Fibroblast of the aortic adventitia (primary cell): ENCODE measurements at places on chromosomes 11 and 22.

GRCh38 chr11:66880496-66881450 is 23.9 kb downstream of the LRFN4 start:
- DNase-seq = no peak

DNA sequence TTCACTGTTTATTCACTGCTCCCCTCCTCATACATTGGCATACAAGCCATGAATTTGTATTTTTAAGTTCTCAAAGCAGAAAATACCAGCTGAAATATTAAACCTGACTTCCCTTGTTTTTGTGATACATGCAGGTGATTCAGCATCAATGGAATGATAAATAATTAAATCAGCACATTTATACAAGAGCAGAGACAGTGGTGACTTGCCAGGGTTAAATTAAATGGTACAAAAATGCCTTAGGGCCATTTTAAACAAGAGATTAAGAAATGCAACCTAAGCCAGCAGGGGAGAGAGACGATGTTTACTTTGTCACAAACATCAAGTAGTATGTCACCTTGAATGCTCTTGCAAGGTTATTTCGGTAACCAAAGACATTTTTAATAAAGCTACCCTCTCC is 95.9 kb upstream of the DDI1 start:
- DNase-seq = no peak

- no peak for DNase-seq
Measured at GRCh38 chr11:133907216-133907615, 49.6 kb downstream of the IGSF9B start.

GRCh38 chr11:65454696-65455456 is 32.3 kb downstream of the NEAT1 start:
- peak; percentile 83 for DNase-seq

DNA sequence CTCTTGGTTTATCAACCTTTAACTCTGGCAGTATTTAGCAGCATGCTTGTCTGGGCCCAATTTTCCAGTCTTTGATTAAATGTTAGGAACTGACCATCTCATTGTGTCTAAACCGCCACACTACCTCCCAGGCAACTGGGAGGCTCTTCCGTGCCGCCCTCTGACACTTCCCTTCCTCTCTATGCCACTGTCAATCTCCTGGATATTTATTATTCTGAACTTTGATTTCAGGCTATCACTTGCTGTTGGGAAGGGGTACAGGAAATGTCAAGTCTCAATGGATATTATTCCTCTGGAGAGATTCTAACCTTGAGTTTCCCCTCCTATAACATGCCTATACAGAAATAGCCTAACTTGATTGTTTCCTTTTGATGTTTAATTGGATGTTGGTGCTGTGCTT is 222.9 kb upstream of the NARS2 start:
- no peak for DNase-seq

DNA sequence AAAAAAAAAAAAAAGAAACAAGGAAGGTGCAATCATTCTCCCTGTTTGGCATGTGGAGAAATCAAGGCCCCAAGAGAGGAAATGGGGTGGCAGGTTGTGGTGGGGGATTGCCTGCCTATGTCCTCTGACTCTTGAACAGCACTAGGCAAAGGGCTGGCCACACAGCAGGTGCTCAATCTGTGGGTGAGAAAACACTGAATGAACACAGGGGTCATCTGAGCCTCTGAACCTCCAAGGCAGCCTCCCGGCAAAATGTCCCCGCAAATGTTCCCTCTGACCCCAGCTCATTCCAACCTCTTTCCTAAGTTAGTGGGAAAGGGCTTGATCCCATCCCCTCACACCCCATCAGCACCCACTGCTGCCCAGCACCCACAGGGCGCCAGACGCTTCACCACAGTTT is 4.6 kb downstream of the PLA2G6 start:
- DNase-seq = no peak

DNA sequence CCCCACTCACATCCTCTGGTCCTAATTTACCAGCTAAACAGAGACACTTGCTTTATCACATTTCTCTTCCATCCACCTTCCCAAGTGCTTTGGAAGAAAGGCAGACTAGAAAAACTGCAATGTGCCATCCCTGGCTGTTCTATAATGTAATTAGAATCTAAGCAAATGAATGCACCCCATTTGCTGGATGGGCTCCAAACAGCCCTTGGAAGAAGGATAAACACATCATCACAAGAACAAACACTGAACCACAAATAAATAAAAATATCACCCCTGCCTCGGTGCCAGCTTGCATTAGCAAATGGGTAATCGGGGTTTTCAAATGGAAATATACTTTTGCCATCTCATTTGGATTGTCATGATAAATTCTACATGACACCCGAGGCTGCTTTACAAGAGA is 296.6 kb upstream of the ISX start:
- no peak for DNase-seq

GRCh38 chr11:80529726-80530125 is 1088.9 kb upstream of the TENM4 start:
- no peak for DNase-seq

DNA sequence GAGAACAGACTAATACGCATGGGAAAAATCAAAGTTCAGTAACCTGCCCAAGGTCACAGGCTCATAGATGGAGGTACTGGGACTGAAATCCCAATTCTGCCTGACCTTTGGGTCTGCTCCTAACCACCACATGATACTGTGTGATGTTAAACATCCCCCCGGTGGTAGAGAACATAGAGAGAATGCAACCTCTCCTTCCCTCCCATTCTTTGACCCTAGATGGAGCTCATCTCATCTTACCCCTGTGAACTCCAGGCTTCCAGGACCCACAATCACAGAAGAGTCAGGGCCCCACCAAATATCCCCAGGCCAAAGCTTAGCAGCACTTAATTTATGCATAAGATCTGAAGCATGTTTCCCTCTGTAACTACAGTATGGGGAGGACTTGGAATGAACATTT is 198.5 kb downstream of the MYO18B start:
- no peak for DNase-seq

DNA sequence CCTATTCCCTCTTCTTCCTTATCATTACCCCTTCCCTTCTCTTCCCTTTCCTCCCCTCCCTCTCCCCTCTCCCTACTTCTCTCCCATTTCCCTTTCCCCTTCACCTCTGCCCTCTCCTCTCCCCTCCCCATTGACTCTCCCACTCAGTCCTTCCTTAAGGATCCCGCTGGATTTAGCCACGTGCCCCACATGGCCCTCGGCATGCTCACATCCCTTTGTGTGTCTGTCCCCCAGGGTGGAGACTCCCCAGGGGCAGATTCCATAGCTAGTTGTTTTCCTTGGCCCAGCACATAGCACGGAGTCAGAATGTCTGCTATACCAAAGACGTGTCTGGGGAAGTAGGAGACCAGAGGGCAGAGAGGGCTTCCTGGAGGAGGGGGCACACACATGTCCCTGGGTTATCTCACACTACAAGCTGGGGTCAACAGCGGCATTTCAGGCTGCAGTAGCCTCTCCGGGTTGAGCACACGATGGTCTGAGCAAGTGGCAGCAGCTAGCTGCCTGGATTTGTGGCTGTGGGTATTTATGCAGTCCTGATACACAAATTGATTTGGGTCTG is 487.0 kb downstream of the TBC1D22A start:
- no peak for DNase-seq

GRCh38 chr11:27317751-27318150 is 45.3 kb downstream of the CCDC34 start:
- peak; percentile 44 for DNase-seq

DNA sequence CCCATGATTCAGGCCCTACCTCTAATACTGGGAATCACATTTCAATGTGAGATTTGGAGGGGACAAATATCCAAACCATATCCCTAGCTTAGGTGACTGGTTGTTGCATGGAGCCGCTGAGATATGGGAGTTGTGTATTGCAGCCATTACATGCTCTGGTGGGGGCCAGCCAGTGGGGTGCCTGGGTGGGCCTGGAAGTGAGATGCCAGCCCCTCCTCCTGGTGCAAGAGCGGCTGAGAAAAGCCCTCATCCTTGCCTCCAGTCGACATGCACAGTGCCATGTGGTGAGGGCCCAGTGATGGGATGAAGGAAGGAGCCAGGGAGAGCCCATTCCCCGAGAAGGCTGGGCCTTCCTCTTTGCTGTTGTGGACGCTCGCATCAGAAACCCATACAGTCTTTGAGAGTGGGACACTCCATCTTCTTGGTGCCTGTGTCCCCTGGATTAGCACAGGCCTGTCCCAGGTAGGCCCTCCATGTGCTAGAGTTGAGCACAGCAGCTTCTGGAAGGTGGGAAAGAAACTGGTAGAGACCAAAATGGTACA is 1043.0 kb downstream of the TBC1D22A start:
- no peak for DNase-seq

DNA sequence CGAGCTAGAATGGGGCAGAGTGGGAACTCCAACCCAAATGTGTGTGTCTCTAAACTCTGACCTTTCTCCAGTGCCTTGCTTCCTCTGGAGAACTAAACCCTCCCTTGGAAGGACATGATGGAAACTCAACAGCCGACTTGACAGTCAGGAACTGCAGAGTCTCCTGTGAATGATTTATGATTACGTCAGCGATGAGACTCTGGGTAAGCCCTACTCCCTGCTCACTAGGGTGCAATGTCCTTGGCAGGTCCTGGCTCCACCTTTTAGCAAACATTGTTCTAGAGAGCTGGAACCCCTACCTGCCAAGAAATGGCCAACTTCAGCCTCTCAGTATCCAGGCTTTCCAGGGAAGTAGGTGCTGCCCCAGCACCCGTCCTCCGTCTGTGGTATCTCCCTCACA is 96.1 kb upstream of the CD82 start:
- no peak for DNase-seq

- DNase-seq = no peak
Measured at GRCh38 chr11:9201372-9202162, 63.6 kb downstream of the DENND5A start.

- peak; percentile 27 for DNase-seq
Measured at GRCh38 chr11:12973528-12974181, 35.5 kb upstream of the RASSF10 start.

DNA sequence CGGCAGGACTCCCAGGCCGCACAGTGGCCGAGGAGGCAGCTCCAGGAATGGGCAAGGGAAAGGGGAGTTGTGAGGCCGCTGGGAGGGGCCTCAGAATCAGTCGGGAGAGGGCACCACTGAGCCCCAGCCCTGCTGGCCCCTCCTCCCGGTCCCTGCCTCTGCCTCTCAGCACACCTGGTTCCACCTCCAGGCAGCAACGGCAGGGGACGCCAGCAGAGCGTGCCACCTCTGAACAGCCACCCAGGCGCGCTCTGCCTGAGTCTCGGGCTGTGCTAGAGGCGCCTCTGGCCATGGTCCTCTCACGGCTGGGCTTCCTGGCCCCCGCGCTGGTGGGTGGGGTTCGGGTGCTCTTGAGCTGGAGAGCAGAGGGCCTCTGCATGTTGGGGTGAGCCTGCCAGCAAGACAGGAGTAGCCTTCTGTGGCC is 33.0 kb downstream of the MOB2 start:
- DNase-seq = no peak

- DNase-seq = no peak
Measured at GRCh38 chr11:15654451-15654850, 539.7 kb downstream of the INSC start.

- peak; percentile 82 for DNase-seq
Measured at GRCh38 chr11:111774955-111775710, 8.9 kb upstream of the PPP2R1B start.

GRCh38 chr11:130945896-130946295 is 29.6 kb upstream of the SNX19 start:
- DNase-seq = peak; percentile 83

GRCh38 chr11:17954395-17955252 is 58.2 kb downstream of the SERGEF start:
- peak; percentile 29 for DNase-seq

GRCh38 chr11:44760917-44761550 is 34.3 kb downstream of the TSPAN18 start:
- peak; percentile 91 for DNase-seq

- DNase-seq = no peak
Measured at GRCh38 chr11:43907028-43907975, 26.7 kb downstream of the ALKBH3 start.

GRCh38 chr11:10925149-10925926 is 67.5 kb upstream of the ZBED5 start:
- no peak for DNase-seq

GRCh38 chr11:82494988-82495432 is 238.7 kb downstream of the FAM181B start:
- no peak for DNase-seq

- no peak for DNase-seq
Measured at GRCh38 chr11:17651061-17651460, 68.3 kb upstream of the MYOD1 start.

GRCh38 chr11:76824980-76825725 is 35.6 kb upstream of the ACER3 start:
- DNase-seq = peak; percentile 70

- no peak for DNase-seq
Measured at GRCh38 chr11:60360621-60361020, 17.7 kb upstream of the MS4A7 start.

- DNase-seq = no peak
Measured at GRCh38 chr11:116553482-116553881, 219.3 kb downstream of the BUD13 start.

DNA sequence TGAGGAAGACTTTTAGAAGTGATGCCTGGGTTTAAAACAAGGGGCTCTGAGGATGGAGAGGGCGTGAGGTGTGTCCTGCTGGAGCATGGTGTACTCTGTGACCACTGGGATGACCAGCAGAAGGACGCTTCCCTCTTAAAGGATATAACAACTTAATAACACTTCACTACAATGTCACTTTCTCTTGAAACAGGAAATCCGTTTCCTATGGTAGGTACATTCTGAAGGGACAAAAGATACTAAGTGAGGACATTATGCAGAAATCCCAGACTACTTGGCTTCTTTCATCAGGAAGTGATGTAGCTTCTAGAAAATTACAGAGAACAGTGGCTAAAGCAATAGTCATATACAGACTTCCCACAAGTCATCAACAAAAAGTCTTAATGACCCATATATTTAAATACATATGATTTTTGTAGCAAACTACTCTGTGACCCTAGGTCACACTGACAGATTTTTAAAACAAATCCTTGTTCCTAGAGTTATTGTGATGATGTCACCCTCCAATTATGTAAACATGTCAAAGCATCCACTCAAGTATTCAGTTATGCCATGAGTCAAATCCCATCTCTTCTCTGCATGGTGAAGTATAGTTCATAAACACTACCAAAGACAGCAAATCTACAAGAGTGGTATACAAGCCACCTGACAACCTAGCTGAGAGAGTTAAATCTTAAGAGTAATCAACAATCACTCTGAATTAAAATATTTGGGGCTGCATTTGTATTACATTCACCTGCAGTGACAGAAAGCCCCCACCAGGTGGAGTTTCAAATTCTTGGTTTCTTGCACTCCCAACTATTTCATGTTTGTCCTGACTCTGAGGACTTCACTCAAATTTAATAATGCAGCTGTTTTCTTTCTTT is 32.8 kb downstream of the PITPNB start:
- DNase-seq = peak; percentile 67

- no peak for DNase-seq
Measured at GRCh38 chr11:119520400-119520799, 97.4 kb upstream of the THY1 start.

GRCh38 chr11:110600322-110600721 is 111.9 kb downstream of the ARHGAP20 start:
- DNase-seq = no peak

DNA sequence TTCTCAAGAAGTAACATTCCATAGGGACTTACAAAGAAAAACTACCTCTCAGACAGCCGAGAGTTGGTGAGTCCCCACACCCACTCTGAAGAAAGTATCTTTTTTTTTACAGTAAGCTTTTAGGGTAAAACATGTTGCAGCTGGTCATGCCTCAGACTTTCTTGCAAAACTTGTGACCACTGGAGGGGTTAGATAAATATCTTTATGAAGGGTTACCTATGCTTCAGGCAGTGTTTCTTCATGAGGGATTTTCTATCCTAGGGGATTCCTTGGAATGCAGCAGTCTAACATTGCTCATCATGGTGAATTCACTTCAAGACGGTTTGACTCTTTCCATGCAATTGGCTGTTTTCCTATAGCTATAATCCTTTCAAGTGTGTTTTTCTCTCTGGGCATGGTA is 20.8 kb upstream of the SNX19 start:
- no peak for DNase-seq
